ENCODE measurements at places on chromosomes 1 and 21.

DNA sequence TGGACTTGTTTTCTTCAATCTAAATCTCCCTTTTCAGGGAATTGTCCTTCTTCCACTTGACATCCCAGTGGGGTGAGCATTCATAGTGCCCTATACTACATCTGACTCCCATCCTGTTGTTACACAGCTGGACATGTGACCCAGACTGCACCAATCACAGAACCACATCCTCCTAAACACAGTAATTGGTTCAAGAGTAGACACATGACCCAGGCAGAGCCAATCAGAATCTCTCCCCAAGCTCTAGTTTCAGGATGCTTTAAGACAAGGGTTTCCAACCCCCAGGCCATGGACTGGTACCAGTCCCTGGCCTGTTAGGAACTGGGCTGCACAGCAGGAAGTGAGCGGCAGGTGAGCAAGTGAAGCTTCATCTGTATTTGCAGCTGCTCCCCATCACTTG lies 5.6 kb upstream of the DDOST start:
- no peak for DNase-seq

DNA sequence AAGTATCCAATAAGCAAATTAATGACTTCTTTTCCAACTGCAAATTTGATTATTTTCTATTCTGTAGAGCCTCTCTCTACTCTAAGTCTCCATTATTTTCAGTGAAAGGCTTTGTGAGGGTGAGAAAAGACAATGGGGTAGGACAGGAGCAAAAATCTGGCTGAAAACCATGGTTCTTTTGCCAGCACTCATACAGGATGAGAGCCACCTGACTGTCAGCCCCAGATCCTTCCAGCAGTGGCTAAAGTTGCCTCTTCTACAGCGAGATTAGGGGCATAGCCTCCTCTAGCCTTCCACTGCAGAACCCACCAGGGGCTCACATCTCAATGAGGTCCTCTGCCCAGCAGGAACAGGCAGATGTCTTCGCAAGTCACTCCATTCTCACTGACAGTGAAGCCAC lies 23.7 kb downstream of the NMNAT2 start:
- no peak for DNase-seq

GRCh38 chr21:15301014-15301413 lies 236.2 kb upstream of the NRIP1 start:
- DNase-seq: no peak

GRCh38 chr1:117045644-117046043 lies 14.5 kb upstream of the TTF2 start:
- no peak for DNase-seq

GRCh38 chr1:46248122-46248920 lies 758 bp downstream of the RAD54L start:
- DNase-seq: peak; percentile 40

DNA sequence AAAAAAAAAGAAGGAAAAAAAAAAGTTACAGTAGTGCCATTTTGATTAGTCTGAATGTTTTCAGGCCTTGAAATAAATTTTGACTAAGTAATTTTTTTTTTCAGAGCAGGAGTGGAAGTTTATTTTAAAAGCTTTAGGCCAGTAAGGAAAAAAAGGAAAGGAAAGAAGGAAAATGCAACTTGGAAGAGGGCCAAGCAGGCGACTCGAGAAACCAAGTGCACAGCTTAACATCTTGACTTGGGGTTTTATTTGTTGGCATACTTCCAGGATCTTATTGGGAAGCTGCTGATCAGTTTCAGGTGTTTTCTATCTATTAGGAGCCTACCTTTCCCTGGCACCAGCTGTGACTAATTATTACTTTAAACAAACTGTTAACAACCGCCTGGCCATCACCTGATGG lies 41.7 kb downstream of the ATF3 start:
- DNase-seq: no peak

DNA sequence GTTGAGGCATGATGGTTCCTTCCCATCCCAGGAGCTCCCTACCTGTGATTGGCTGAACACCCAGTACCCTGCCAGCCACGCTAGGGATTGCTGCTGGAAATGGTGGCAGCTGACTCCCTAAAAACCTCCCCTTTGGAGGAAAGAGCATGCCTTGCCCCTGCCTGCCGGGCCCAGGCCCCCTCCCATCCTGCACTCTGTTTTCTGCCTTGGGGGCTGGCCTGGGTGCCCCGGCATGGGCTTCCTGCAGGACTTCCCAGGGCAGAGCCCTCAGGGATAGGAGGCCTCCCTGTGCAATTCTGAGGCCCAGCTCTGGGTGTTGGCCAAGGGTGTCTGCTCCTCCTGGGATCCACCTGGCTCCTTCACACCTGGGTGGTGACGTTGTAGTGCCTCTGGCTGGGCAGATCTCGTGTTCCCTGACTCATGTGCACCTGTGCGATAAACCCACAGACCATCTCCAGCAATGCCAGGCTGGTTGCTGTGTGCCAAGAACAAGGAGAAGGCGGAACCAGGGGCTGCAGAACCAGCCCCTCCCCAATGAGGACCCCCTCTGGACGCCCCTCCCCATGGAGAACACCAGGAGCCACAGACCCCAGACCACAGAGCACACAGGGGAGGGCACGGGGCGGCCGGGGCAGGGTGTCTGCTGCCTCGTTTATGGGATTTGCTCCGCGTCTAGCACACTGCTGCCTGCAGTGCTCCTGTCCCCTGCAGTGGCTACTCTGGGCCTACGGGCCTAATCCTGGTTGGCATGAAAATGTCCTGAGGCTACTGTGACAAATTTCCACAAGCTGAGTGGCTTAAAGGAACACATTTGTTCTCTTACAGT lies 13.6 kb downstream of the CSTB start:
- DNase-seq: no peak

GRCh38 chr1:109273570-109274288 lies 9.2 kb downstream of the PSRC1 start:
- DNase-seq: no peak

DNA sequence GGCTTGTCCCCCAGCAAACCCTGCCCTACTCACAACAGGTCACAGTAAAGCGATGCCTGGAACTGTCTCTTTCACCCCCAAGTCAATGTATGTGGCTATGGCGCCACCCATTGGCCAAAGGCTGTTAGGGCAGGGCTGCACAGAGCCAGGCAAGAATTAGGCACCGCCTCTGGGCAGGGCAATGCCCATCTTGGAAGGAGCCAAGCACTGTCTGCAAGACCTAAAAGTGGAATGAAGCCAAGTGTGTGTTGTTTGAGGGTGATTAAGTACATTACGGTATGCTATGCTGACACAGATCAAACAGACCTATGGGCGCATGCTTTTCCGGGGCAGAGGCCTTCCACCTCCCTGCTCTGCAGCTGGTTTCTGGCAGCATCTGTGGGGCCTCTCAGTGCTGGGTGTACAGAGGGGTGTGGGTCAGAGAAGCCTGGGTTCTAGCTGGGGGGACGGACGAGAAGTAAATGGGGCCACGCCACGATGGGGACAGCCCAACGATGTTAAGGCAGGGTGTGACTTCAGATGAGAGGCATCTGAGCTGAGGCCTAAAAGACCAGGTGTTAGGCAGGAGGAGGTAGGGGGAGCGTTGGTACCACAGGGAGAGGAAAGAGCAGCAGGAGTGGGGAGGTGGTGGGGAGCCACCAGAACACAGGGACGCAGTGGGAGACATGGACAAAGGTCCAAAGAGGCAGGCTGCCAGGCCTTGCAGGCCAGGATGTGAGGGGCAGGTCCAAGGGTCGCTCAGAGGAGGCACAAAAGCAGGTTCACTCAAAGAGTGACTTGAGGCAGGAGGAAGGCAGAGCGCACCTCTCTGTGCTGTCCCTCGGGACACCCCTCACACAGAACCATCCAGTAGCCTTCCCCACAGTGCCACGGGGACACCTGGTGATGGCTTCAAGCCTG lies 49.8 kb downstream of the ACOT7 start:
- DNase-seq: peak; percentile 91

- no peak for DNase-seq
Measured at GRCh38 chr1:46654012-46654411, 14.2 kb downstream of the ATPAF1 start.

GRCh38 chr1:157133426-157133825 lies 4.8 kb downstream of the ETV3 start:
- no peak for DNase-seq

DNA sequence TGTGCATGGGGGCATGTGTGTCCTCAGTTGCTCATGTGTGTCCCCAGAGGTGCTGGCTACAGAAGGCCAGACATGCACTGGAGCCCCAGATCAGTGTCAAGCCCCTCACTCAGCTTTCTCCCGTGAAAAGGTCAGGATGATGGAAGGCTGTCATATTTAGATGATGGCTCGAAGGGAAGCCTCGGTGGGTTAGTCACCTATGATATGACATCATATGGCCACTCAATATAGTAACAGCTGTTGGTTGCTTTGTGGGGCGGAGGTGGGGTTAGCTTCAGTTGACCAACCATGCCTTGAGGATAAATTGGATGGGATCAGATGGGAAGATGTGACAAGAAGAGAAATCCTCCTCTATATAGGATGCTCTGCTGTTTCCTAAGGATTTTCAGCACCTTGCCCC lies 43.5 kb upstream of the ATF3 start:
- no peak for DNase-seq

GRCh38 chr1:94831641-94832040 lies 11.5 kb downstream of the SLC44A3 start:
- no peak for DNase-seq

GRCh38 chr1:240314845-240315801 lies 223.4 kb downstream of the FMN2 start:
- no peak for DNase-seq

DNA sequence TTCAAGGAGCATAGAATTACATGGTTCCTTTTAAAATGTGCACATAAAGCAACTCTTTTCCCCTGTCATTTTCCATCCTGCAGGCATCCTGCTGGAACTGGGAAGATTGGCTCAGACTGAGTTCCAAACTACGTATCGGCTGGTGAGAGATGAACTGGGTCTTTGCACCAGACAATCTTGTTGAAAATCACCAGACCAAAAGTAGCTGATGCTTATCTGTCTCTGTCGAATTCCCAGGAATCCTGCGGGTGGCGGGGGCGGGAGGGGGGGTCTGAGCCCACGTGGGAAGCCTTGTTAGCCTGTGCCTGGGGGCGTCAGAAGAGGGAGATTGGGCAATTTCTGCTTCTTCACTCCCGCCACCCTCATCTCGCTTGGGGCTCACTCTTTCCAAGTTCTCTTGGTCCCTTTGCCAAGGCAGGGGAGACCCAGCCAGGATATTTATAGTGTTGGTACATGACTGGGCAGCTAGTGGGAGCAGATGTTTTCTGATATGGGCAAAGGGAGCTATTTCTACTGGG lies 90.1 kb upstream of the SLC25A33 start:
- no peak for DNase-seq

DNA sequence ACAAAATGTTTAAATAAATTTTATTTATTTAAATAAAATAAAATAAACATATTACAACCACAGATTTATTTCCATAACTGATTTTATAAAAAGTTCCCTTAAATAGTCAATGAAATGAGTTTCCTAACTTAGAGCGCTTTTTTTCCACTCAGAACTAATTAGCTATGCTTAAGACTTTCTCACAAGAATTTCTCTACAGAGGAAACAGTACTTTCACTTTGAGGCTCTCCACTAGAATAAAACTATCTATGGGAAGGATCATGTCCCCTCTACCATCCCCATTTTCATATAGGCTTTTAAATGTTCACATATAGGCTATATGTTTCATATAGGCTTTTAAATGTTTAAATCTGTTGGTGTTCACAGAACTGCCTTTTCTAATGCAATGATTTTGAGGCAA lies 40.0 kb upstream of the DPH5 start:
- no peak for DNase-seq

DNA sequence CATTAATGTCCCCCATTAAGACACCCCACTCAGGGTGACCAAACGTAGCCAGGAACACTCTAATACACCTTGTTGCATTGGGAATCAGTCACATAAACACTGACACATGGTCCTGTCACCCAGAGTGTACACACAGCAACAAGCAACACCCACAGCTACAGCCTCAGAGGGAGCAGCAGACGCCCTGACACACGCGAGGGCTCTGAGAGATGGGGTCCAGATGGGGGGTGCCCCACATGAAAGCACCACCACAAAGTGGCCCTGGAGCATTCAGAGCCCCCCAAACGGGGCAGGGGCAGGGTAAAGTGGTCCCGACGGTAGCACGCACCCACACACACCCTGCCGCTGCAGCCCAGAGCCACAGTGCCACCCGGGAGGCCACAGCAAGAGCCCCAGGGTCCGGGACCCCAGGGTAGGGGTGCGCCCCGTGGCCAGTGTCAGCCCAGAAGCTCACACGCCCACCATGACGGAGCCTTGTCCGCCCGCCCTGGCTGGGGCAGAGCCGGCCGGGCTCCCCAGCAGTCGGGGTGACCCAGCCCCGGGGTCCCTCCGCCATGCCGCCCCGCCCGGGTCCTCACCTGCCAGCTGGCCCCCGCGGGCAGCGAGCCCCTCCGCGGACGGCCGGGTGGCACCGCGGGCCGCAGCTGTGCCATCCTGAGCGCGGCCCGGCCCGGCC lies 47.3 kb downstream of the RAP1GAP start:
- no peak for DNase-seq

DNA sequence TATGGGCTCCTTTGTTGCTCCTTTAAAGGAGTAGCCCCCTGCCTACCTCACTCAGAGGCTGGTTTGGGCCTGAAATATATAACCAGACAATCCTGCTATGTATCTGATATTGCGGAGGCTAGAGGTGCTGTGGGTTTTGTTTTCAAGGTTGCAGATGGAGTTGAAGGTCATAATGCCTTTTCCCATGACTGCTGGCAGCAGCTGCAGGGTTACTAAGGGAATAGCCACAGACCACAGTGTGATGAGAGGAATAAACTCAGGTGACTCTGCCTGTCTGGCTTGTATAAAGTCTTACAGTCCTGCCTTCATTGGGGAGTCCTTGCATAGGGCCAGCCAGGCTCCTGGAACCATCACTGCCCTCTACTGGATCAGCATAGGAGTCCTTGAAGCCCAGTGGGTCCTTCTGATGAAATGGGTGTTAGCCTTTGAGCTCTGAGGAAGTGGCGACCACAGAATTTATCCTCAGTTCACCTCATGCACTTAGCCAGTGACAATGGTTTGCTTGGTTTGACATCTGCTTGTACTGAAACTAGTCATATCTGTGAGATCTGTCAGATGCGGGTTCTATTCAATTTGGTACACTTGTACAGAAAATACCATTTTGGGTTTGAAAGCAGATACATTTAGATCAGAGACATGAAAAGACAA lies 174.4 kb upstream of the HMCN1 start:
- DNase-seq: peak; percentile 58

- no peak for DNase-seq
Measured at GRCh38 chr1:243563732-243564131, 286.3 kb downstream of the AKT3 start.

DNA sequence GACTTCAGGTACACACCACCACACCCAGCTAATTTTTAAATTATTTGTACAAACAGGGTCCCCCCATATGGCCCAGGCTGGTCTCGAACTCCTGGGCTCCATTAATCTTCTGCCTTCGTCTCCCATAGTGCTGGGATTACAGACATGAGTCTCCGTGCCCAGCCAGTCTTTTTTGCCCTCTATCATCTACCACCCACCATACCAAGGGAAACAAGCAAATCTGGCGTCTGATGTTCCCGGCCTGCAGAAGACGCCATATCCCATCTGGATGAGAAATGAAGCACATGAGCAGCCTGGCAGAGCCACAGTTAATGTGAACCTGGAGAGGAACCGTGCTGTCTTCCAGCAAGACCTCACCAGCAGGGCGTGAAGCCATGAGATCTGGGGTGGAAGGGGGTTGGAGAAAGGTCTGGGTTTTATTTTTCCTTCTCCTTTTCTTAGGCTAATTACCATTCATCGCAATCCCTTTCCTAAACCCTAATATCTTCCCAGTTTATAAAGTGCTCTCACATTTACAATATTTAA lies 1.8 kb upstream of the PRELP start:
- no peak for DNase-seq

Data from WTC11 (cell line).